Central memory CD4-positive, alpha-beta T cell (primary cell): ENCODE measurements at places on chromosomes 2 and 18.
A peak's percentile ranks its signal among the peaks of the same experiment; 100 is the strongest.

DNA sequence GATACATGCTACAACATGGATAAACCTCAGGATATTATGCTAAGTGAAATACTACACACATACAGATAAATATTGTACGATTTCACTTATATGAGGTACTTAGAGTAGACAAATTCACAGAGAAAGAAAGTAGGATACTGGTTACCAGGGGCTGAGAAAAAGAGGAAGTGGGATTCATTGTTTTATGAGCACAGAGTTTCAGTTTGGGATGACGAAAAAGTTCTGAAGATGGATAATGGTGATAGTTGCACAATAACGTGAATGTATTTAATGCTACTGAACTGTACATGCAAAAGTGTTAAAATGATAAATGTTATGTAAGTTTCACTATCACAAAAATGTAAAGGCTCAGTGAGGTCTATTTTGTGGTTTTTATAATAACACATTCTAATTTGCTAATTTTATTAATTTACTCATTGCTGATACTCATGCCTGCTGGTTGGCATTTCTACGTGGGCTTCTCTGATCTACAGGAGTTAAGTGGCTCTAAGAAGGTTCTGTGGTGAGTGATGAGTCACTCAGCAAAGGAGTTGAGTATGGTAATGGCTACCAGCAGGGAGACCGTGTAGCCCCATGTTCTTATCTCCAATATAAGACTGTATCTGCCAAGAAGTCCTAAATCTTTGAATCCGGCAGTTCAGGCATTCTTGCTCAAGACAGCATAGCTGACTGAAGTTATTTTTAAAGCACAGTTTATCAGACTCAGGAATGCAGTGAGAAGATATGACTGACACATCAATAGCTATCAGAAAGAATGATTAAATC is 41.1 kb downstream of the UPP2 start:
- no peak for DNase-seq

DNA sequence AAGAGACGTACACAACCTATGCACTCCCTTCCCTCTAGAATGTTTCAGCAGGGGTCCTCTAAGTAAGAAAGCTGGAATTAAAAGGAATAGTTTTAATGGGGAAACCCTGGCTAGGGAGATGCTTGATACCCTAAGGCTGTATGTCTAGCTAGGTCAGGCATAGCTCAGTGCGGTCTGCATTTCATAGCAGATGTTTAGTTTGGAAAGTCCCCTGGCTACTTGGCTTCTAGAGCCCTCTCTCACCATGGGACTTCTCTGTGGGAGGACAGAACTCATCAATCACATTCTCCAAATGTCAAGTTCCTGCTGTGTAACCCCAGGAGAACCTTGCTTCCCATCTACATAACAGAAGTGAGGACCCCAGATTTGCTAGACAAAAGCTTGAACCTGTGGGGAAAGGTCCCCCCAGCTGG is 24.1 kb upstream of the ANXA4 start:
- no peak for DNase-seq

DNA sequence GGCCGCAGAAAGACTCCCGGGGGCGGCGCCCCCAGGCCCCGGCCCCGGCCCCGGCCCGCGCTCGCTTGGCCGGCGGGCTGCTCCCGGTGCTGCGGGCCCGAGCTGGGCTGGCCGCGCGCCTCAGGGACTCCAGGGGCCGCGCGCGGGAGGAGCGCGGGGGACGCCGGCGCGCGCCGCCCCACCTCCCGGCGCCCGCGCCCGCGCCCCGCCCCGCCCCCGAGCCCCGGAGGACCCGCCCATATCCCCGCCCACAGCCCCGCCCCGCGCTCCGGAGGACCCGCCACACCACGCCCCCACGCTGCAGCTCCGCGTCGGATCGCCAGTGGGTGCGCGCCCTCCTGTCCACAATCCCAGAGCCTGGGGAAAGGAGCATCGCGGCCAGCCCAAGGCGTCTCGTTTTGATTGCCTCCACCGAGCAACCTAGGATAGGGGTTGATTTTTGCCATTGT is at the start of gene PARD6G:
TSS of gene PARD6G (minus strand) at position 122 of the 449 bp plus-strand sequence. CDS start 166 bp downstream, outside the sequence.
- peak; percentile 26 for DNase-seq

- no peak for DNase-seq
These were observed 289.0 kb upstream of the TFPI start for GRCh38 chr2:187842978-187843847.

DNA sequence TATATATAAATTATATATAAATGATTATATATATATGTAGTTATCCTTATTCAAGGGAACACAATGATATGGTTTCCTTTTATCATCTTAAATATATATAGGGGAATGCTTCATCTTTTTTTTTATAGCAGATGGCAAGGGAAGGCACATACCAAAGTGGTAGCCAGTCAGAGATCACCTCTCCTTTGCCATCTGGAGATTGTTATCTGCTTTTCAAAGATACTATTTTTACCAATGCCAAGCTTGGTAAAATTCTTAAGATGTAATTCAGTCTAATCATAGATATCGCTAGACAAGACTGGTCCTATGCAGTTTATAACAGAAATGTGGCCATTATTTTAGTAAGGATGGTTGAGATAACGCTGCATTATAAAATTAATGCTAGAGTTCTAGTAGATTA is 64.7 kb upstream of the DSEL start:
- DNase-seq, result no peak

- DNase-seq, result no peak
These were observed 136.9 kb downstream of the HDAC4 start for GRCh38 chr2:239263669-239264491.

GRCh38 chr2:239644011-239644410 is 243.2 kb upstream of the HDAC4 start:
- no peak for DNase-seq

- no peak for DNase-seq
These were observed 11.8 kb downstream of the PLEKHM3 start for GRCh38 chr2:208013285-208014178.

DNA sequence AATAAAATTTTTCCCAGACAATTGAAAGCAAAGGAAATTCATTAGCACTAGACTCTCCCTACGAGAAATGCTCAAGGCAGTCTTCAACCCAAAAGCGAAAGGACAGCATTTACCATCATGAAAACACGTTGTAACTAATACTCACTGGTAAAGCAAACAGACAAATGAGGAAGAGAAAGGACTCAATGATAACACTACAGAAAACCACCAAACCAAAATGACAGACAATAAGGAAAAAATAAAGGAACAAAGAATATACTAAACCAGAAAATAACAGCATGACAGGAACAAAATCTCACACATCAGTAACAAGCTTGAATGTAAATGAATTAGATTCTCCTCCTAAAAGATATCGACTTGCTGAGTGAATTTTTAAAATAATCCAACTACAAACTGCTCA is 190.7 kb downstream of the NOL4 start:
- DNase-seq, result no peak

DNA sequence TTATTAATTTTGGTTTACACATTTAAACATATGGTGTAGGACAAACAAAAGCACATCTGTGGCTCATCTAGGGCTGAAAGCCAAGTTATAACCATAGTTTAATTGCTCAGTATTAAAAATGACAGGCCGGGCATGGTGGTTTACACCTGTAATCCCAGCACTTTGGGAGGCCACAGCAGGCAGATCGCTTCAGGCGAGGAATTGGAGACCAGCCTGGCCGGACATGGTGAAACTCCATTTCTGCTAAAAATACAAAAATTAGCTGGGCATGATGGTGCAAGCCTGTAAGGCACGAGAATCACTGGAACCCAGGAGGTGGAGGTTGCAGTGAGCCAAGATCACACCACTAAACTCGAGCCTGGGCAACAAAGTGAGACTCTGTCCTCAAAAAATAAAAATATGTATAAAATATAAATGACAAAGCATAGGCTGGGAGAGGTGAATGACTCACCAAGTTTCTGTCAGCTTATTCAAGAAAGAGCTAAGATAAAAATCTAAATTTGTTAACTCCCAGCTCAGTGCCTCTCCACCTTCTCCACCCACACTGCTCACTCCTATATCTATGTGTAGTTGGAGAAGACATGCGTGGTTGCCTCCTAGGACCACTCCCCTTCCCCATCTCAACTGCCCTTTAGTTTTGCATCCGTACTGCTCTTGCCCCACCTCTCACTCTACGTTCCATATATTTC is 79.2 kb upstream of the PID1 start:
- no peak for DNase-seq

DNA sequence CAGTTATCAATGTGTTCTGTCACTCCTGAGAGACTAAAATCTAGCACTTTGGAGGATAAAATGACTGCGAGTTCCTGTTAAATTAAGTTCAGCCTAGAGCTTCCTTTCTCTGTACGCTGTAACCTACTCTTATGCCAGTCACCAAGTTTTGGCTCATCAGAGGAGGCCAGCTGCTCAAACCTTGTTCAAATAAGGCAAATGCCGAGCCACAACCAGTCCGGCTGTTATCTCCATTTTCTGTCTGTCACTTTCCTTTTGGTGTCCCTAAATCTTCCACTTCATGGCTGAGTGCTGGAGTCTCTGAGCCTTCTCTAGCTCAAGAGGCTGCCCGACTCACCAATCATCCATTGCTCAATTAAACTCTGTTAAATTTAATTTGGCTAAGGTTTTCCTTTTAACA is 33.5 kb upstream of the PXDN start:
- no peak for DNase-seq

- no peak for DNase-seq
These were observed 3.2 kb downstream of the NOTO start for GRCh38 chr2:73205611-73206010.

DNA sequence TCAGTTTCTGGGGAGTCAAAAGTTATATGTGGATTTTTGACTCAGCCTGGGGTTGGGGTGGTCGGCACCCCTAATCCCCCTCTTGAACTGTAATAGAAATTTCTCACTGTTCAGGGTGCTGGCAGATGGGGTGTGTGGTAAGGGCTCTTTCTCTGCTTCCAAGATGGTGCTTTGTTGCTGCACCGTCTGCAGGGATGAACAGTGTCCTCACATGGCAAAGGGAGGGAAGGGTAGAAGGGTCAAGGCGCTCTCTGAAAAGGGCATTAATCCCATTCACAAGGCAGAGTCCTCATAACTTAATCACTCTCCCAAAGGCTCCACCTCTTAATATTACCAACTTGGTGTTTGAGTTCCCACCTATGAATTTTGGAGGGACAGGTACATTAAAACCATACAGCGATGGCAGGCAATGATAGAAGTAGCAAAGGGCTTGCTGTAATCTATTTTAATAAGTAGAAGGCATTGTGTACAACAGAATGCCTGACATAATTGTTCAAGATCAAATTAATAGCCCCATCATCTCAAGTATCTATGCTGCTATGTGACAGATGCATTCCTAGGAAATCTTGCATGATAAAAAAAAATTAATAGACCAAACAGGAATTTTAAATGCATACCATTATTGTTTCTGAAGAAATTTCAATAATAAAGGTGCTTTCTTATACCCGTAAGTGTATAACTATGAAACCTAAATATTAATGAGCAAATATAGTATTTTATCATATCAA is 28.1 kb downstream of the MMADHC start:
- DNase-seq, result no peak

DNA sequence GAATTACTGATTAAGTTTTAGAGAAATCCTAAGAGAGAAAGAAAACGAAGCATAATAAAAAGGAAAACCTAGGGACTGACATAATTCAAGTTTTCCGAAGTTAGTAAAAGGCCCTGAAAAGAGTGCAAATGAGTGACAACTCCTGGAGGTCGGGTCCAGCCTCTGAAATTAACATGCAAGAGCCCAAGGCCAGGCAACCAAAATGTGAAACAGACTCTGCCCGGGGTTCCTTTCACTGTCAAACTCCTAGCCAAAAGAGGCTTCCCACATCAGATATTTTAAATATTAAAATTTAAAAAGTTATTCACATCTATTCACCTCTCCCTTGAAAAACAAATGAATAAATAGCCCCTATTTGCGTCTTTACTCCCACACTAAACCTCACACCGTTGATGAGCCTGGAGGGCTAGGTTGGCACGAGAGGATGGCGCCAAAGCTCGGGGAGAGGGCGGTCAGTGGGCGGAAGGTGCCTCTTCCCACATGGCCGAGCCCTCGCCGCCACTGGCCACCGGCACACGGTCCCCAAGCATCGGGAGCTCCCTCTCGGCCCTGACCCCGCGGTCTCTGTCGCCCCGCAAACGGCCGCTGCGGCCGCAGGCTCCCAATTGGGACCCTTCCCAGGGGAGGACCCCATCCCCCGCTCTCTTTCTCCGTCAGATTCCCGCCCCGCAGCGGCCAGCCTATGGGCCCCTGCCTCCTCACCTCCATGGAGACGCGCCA is 630 bp downstream of the PPM1G start:
- DNase-seq, result no peak

GRCh38 chr2:165357758-165358157 is 111.7 kb upstream of the CSRNP3 start:
- no peak for DNase-seq

GRCh38 chr18:35776473-35776872 is 194.9 kb downstream of the GALNT1 start:
- no peak for DNase-seq

DNA sequence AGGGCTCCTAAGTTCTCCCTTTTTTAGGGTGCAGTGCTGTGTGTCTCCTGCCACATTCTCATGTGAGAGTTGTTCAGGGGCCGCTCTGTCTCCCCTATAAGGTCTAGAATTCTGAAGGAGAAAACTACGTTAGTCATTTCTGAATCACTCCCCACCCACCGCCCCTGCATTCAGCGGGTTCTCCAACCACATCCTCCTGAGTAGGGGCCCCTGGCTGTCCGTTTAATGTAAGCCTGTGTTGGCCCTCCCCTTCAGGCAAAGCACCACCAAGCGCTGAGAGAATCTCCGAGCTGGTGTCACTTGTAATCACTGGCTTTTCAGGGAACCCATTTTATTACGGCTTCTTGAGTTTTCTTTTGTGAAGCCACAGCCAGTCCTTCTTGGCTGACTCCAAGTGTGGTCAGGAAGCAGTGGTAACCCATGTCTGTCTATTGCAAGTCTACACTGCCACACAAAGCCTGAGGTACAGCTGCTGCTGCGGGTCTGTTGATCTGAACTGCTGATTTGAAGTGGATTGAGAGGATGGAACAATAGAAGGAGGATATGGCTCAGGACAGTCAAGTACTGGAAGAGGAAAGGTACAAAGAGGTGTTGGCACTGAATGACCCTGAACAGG is 16.9 kb downstream of the LCT start:
- DNase-seq, result peak; percentile 13
